ENCODE measurements at places on chromosomes 16 and 17.

DNA sequence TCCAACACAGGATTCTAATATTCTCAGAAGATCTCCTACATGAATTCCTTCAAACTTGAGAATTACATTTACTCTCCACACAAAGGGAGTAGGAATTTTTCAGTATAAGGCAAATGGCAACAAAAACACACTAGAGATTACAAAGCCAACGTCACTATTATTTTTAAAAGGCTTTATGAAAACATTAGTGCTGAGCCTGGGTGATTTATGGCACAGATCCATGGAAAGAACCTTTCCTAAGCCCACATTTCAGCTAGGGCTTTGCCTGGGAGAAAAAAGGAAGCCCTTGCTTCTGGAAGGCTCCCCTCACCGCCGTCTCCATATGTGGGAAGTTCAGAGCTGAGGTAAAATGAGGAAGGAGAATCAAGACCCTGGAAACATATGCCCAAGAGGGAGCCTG lies 499.4 kb upstream of the HSBP1 start:
- no peak for DNase-seq

DNA sequence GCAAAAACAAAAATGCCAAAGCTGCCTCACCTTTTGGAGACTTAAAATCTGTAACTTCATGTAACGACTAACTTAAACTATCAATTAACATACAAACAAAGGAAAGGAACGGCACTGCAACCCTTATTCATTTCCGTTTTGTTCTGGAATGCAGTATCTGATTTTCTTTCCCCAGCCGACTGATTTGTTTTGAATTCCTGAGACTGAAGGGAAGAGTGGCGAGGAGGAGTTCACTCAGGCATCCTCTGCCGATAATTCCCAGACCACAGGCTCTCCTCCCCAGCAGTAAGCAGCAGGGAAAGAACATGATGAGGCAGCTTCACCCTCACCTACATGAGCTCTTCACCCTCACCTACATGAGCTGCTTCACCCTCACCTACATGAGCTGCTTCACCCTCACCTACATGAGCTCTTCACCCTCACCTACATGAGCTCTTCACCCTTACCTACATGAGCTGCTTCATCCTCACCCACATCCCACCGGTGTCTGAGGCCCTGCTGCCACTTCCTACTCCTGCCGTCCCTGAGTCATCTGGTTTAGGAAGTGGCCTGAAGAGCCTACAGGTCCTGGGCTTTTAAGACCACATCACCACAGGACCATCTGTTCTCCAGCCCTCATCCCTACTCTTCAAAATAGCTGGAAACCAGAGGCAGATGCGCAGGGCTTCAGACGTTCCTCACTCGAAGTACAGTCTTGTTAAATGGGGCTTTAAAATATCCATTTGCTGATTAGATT lies 168.0 kb upstream of the RPH3AL start:
- DNase-seq, result no peak

GRCh38 chr17:76437467-76438402 lies 15.2 kb downstream of the UBE2O start:
- no peak for DNase-seq

DNA sequence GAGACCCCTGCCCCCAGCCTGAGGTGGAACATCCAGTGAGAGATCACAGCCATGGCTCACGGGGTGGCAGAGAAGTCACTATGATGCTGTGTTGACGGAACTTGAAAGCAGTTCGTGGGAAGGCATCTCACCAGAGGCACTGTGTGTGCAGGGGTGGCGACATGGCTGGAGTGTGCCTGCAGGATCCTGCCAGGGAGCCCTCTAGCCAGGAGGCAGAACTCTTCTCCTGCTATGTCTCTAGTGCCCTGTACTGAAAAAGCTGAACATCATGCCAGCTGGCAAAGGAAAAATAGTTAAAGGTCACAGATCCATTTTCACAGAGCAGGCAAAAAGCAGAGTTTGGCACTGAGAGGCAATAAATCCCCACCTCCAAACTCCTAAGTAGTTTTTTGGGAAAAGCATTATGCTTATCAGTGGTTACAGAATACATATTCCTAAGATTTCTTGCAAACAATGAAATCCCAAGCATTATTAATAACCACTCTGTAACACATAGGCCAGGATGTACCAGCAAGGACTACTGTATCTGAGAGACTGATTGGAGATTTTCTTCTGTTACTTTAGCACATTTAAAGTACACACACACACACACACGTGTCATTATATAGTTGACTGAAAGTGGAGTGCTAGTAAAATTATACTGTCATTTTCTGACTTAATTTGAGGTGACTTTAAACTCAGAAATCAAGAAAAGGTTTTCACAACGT lies 36.8 kb downstream of the TNRC6C start:
- no peak for DNase-seq

- DNase-seq, result no peak
Measured at GRCh38 chr17:60524463-60525327, 1.3 kb downstream of the APPBP2 start.

GRCh38 chr17:15485045-15485444 lies 17.6 kb upstream of the CDRT4 start:
- no peak for DNase-seq

DNA sequence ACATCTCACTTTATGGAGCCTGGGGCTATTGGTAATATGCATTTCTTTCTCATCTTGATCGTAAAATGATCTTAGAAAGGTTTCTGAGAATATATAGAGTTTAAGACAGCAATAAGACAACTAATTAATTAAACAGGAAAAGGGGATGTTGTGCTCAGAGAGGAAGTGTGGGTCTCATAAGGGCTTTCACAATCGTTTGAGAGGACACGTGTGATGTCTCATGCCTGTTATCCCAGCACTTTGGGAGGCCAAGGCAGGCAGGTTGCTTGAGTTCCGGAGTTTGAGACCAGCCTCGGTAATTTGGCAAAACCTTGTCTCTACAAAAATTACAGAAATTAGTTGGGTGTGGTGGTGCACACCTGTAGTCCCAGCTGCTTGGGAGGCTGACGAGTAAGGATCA lies 295.6 kb downstream of the WWOX start:
- no peak for DNase-seq

GRCh38 chr16:18984435-18985005 lies 786 bp downstream of the TMC7 start:
- DNase-seq, result no peak

DNA sequence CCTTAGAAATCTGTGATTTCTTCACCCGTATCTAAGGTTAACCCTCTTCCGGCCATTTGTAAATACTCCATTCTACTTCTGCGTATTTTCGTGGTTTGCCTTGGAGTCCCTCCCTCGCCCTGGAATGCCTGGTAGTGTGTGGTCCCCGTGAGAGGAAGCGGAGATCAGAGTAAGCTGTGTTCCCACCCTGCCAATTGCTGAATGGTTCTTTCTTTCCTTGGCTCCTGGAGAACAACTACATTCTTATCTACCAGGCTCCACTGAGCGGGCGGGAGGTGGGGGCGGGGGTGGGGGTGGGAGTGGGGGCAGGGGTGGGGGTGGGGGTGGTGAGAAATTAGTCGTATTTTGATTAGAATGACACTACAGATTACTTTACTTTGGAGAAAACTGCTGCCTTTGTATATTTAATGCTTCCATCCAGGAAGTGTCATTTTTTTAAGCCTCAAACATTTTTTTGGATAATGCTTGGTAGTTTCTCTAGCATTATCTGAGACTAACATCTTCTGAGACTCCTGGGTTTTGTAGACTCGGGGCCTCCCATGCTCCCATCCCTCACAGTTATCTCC lies 20.9 kb upstream of the FASN start:
- no peak for DNase-seq

- no peak for DNase-seq
Measured at GRCh38 chr17:72538901-72539352, 418.1 kb downstream of the SOX9 start.

GRCh38 chr16:1009358-1010150 lies 28.0 kb downstream of the SOX8 start:
- no peak for DNase-seq

DNA sequence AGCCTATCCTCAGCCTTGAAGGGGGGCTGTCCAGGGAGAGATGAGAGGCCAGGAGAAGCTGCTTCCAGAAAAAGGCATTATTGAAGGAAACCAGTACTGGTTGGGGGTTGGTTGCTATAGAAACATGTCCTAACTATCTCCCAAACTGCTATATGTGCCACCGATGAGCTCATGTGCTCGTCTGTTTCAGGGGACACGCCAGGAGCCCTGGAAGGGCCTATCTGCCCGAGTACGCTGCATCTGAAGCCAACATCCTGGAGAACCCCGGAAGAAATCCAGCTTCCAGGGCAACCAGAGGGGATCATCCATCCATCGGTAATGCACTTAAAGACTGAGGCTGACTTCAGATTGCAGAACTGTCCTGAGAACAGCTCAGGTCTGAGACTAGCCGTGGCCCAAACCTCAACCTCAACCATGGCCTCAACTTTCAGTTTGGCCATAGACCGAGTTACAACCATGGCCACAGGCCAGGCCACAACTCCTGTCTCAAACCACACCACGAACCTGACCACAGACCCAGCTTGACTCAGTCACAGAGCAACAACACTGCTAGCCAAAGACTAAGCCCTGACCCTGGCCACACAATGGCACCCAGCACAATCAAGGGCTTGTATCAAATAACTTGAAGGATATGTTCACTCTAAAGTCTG lies 10.2 kb downstream of the PITPNM3 start:
- peak; percentile 14 for DNase-seq

- DNase-seq, result peak; percentile 81
Measured at GRCh38 chr16:48365601-48366164, 19.5 kb downstream of the SIAH1 start.

GRCh38 chr16:66258916-66259845 lies 107.3 kb upstream of the CDH5 start:
- no peak for DNase-seq

GRCh38 chr17:74361230-74362068 lies at the start of gene BTBD17:
Gene BTBD17 (minus strand): TSS chr17:74361868. CDS start chr17:74361819, 49 bp downstream.
- DNase-seq, result no peak

DNA sequence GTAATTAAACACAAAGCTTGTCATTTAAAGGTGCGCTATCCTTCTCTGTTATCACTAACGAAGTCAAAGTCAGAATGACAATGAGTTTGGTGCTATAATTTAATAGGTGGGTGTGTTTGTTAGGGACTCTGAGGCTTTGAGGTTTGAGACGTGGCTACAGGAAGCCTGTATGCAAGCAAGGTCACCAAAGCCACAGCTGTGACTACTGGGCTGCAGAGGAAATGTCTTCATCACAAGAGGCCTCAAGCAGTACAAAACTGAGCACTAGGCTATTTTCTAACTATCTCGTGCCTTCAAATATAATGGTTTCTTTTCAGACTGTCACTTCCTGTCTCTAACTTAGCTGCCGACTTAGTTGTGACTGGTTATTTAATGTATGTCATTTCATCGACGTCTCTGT lies 141.2 kb downstream of the AATF start:
- no peak for DNase-seq

DNA sequence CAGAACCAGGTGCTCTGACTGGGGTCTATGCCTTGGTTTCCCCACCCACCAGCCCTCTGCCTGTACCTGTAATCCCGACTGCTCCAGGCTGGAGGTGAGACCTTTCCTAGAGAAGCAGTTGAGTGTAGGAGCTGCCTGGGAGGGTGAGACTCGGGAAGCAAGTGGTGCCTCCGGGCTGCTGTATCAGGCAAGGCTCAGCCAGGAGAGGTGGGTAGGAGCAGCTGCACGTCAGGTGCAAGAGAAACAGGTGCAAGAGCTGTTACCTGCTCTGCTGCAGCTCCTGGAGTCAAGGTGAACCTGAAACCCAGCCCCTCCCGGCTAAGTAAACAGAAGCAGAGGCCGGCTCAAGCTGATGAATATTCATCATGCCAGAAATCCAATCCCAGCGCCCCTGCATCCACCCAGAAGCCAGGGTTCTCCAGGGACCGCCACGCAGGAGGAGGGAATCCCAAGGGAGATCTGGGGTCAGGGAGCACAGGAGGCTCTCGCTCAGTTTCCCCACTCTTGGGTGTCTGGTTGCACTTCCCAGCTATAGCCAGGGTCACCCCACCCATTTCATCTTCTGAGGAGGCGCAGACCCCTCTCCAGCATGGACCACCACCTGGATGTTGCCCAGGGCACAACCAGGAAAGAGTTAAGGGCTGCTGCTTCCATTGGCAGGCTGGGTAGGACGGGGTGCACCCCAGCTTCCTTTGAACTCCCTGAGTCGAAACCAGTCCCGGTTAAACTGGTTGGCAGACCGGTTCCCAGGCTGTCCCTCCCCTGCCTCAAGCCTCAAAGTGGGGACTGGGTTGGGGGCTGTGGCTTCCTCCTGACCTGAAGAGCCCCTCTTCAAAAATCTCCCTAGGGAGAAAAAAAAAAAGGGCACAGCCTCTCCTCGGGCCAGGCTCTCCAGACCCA lies at the start of gene PRR15L:
TSS of gene PRR15L (minus strand) at position 293 of the 900 bp plus-strand sequence. CDS start 4,649 bp downstream, outside the sequence.
- no peak for DNase-seq

GRCh38 chr16:69106491-69107315 lies 1.2 kb downstream of the HAS3 start:
- no peak for DNase-seq

- no peak for DNase-seq
Measured at GRCh38 chr16:11325404-11326083, 19.7 kb upstream of the RMI2 start.

DNA sequence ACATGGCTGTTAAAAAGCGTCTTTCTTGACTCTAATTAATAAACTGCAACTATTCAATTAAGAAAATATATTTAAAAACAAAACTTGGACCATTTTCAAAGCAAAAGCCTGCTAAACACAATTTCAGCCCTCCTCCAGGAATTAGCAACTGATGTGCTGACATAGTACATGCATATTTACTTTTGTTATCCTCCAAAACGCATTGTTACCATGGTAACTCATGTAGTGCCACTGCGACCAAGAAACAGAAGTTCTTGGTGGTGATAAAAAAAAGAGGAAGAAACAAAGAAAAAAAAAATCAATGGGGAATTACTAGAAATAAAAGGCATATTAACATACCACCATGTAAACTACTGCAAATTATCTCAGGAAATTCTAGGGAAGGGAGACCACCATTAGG lies 793.4 kb upstream of the CDH8 start:
- no peak for DNase-seq

DNA sequence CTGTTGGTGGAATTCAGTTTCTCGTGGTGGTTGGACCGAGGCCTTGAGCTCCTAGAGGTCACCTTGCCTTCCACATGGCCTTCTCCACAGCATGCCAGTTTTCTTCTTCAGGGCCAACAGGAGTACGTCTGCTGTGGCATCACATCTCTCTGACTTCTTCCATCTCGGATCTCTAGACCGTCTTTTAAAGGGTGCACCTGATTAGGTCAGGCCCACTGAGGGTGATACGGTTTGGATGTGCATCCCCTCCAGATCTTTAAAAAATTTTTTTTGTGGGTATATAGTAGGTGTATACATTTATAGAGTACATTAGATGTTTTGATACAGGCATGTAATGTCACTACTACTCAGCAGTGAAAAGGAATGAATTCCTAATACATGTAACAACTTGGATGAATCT lies 58.3 kb upstream of the BRD7 start:
- no peak for DNase-seq

GRCh38 chr17:66443166-66443565 lies 140.8 kb downstream of the PRKCA start:
- no peak for DNase-seq
